NCI-H187 treated with DMSO at 0.1 percent for 48 hours (cell line): ENCODE measurements at places on chromosomes 3 and 15.

GRCh38 chr15:34987609-34988026, 469 bp downstream of the ZNF770 start:
- DNase-seq, result no peak

DNA sequence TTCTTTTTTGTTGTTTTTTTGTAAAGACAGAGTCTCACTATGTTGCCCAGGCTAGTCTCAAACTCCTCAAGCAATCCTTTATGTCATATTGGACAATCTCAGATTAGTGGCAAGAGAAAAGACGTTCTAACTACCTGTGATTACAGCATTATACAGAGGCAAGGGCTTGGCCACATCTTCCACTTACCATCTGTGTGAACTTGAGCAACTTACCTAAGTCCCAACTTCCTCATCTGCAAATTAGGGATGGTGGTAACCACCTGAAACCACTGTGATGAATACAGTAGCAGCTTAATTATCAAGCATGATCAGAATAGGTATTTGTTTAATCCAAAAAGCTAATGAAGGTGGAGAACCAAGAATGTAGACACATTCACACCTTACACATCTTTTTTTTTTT, 16.1 kb downstream of the LRRC2 start:
- DNase-seq, result no peak

GRCh38 chr3:132995971-132996370, 42.2 kb upstream of the TMEM108 start:
- no peak for DNase-seq

DNA sequence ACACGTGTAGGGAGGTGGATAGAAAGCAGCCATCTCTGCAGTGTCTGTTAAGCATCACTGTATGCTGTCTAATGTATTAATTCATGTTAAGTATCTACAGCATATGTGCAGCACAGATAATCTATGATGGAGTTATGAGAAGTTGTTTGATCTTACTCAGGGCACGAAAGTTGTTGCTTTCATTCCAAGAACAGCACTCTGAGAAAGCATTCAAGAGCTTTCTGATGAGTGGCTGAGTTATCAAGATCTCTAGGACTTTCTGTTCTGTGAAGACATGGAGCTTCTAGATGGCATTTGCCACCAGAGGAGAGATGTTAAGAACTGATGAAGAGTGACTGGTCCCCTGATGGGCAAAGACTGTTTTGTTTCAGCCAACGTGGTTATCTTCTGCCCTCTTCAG, 22.6 kb upstream of the TPRG1 start:
- DNase-seq, result no peak

- no peak for DNase-seq
These were observed 80.0 kb downstream of the CORO2B start for GRCh38 chr15:68658641-68659358.

GRCh38 chr3:129735638-129736037, 129.2 kb upstream of the PLXND1 start:
- no peak for DNase-seq

- DNase-seq, result no peak
These were observed 29.7 kb downstream of the DNASE1L3 start for GRCh38 chr3:58180940-58181587.

- DNase-seq, result no peak
These were observed 254.2 kb downstream of the EBLN2 start for GRCh38 chr3:73315706-73316105.

DNA sequence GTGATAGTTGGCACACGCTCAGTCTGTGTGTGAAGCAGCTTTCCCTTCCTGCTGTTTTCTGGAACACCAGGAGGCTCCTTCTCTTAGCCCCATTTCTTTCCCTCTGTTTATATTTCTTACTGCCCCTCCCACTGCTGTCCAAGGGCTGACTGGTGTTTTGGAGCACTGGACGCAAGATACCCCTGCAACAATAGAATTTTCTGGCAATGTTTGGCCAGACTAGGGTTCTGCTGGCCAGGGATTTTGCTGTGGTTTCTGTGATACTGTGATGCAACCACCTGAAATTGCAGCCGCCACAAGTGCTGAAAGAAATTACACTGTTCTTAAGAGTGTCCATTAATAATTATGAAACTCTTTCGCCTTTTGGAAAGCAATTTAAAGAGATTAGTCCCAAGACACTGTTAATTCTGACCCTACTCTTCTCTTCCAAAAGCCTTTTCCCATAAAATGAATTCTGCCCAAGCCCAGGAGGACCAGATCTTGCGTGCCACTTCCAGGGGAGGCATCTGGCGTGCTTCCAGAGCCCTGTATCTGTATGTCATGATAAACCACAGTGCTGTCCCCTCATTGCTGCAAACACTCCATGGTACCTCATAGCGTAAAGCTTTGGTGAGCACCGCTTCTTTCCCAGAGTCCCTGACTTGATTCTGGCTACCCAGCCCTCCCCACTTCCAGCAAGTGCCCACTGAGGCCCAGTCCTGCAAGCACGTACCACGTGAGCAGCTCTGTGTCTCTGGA, 159.4 kb upstream of the CHRM5 start:
- no peak for DNase-seq

GRCh38 chr15:100125401-100126191, 216.2 kb downstream of the ADAMTS17 start:
- DNase-seq, result no peak

GRCh38 chr15:101221902-101222301, 29.9 kb downstream of the CHSY1 start:
- no peak for DNase-seq

DNA sequence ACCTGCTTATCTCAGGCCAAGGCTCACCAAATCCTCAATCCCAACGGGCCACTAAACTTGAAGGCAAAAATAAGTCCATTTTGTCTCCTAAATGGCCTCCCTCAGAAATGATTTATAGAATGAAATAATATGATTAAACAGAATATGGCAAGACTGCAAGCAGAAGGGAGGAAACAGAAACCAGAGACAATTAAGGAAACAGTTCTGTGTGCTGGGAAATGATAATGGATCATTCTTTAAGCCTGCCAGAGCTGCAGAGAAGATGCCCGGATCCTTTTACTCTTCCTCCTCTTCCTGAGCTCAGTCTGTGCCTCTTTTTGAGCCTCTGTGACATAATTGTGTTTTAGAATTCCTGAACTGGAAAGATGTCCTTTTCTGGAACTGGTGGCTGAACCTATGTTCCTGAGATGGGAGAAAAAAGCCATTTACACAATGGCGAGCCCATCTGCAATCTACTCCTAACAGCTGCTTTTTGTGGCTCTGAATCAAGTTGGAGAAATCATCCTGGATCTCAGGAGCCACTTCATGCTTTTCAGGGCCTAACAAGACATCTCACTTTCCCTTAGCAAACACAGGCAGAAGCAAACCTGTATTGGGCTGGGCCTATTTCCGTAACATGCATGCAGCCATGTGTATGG, 2.8 kb upstream of the ABHD2 start:
- no peak for DNase-seq
